Activated CD8-positive, alpha-beta T cell treated with anti-CD3 and anti-CD28 coated beads for 36 hours (primary cell): ENCODE measurements at places on chromosomes 11 and 22. TPM values are rescaled to one million over a fixed set of nuclear protein-coding genes. Genes with fewer than 3 reads are reported as not detected.

- DNase-seq = no peak
Measured at GRCh38 chr11:111878385-111878848, 548 bp downstream of the FDXACB1 start.

DNA sequence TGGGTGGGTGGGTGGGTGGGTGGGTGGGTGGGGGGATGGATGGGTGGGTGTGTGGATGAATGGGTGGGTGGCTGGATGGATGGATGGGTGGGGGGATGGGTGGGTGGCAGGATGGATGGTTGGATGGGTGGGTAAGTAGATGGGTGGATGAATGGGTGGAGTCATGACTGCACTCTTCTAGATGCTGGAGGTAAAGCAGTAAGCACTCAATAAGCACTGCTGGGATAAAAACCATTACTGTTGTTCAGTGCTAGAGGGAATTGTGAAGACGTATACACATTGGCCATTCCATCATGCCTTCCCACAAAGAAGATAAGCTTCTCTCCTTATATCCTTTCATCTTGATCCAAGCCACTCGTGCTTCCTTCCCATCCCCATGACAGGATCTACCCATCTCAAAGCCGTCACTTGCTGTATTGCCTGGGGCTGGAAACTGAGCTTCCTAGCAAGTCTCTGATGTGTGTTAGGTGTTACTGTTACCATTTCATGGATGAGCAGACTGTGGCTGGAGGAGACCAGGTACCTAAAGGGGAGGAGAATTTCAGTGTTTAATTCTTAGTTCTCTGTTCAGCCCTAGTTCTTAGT is 74.8 kb downstream of the MICAL2 start:
- no peak for DNase-seq

Gene GNB1L
- 16.2 TPM for total RNA-seq

- DNase-seq = no peak
Measured at GRCh38 chr11:18540207-18541009, 13.7 kb upstream of the TSG101 start.

- no peak for DNase-seq
Measured at GRCh38 chr11:64960719-64961118, 11.2 kb downstream of the MAJIN start.

Gene MOB2
- 14.0 TPM for total RNA-seq

DNA sequence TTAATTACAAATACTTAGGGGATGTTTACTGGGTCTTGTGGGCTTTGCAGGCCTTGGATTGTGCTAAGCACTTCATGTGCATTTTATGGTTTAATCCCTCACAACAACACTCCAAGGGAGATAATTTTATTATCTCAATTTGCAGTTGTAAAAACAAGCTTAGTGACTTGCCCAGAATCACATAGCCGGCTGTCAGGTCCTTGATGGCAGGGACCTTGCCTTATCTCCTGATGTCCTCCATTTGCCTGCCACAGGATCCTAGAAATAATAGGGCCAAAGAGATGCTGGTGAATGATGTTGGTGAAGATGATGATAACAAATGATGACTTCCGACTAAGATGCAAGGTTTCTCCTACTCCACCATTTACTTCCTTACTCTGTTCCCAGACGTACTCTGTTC is 385.4 kb downstream of the TMEM135 start:
- no peak for DNase-seq

Gene HYOU1
- total RNA-seq = 92.4 TPM

- DNase-seq = no peak
Measured at GRCh38 chr11:119324189-119324588, 7.3 kb upstream of the MCAM start.

Gene CAPN5
- 1.6 TPM for total RNA-seq

Gene GAL
- total RNA-seq = 2.2 TPM

GRCh38 chr11:118287006-118287405 is 17.5 kb upstream of the CD3E start:
- no peak for DNase-seq

GRCh38 chr11:113296447-113297205 is 17.8 kb upstream of the TTC12 start:
- no peak for DNase-seq

- DNase-seq = no peak
Measured at GRCh38 chr11:65826984-65827735, 6.6 kb upstream of the SNX32 start.

DNA sequence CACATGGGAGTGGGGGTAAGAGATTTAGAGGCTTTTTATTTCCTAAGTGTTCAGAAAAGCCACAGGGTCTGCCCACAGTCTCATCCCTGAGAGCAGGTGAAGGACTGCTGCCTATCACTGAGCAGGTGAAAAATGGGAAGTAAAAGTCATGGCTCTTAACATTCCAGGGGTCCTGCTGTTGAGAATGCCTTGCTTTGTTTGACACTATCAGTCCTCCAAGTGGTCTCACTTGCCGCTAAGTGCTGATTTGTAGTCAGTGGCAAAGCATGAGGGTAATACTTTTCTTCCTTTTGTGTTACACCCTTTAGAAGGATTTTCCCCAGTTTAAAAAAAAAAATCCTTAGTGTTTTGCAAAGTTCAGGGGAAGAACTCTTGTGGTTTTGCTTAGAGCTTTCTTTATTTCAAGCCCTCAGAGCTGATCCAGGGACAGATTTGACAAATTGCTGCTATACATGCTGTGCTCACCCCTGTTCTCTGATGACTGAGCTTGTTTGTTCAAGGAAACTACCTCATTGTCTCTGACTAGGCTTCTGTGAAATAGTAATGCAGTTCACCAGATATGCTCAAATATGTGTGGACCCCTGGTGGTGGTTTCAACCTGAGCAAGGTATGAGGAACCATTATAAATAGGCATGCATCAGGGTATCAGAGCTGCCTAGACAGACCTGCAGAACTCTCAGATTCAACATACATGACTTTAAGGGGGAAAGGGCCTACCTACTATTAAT is 141.0 kb downstream of the ARHGAP42 start:
- peak; percentile 6 for DNase-seq

Gene DRICH1
- not detected for total RNA-seq

Gene TRIOBP
- 20.7 TPM for total RNA-seq

DNA sequence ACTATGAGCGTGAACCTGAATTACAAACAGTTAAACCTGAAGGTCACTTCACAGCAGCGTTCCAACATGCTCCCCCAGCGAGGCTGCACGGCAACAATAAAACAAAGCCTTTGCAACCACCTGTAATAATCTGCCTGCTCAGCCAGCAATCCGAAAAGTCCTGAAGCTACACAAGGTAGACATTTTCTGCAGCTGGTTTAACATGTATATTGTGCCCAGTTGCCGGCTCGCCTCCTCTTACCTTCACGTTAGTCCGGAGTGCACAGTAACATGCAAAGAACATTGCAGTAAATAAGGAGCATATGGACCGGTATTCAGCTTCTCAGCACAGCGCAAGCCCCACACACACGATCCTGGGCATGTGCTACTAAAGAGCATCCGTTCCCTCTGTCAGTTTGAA is 704.3 kb downstream of the DLG2 start:
- DNase-seq = no peak

- no peak for DNase-seq
Measured at GRCh38 chr11:58316142-58316541, 42.7 kb downstream of the OR5B17 start.

DNA sequence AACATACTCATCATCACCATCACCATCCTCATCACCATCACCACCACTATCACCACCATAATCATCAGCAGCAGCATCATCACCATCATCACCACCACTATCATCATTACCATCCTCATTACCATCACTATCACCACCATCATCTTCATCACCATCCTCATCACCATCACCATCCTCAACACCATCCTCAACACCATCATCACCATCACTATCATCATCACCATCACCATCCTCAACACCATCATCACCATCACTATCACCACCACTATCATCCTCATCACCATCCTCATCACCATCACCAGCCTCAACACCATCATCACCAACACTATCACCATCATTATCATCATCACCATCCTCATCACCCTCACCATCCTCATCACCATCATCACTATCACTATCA is 16.6 kb downstream of the RTN4R start:
- no peak for DNase-seq

DNA sequence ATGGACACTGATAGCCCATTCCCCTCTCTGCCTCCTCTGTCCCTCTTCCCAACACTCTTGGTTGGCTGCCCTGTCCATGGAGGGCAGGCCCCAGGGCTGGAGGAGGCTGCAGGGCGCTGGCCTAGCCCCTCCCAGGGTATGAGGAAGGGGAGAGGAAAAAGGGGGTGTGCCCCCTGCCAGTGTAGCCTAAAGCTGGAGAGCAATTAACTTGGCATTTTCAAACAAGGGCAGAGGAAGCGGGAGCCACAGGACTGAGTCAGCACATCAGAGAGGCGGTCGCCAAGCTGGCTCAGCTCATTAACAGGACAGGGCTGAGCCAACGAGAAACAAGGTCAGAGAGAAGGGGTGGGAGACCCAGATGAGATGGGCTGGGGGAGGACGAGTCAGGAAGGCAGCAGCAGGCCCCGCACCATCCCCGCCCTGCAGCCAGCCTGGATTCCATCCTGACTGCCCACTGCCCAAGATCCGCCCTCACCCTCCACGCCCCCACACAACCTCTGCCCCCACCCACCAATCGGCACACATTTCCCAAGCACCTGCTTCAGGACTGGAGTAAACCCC is 76.3 kb downstream of the BUD13 start:
- DNase-seq = no peak

DNA sequence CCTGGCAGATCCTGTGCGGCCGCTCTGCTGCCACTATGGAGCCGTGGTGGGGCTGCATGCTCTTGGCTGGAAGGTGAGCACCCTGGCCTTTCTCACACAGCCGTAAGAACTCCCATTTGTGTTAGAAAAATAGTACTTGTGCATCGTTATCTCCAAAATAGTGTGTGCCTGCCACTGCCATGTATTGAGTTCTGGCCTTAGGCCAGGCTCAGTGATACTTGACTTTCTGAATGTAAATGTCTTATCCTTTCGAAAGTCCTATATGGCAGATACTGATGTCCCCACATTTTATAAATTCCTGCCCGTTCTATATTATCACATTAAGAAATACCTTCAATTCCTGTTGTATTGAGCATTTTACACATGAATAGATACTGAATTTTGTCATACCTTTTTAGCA is 4.4 kb upstream of the TMEM179B start:
- no peak for DNase-seq

DNA sequence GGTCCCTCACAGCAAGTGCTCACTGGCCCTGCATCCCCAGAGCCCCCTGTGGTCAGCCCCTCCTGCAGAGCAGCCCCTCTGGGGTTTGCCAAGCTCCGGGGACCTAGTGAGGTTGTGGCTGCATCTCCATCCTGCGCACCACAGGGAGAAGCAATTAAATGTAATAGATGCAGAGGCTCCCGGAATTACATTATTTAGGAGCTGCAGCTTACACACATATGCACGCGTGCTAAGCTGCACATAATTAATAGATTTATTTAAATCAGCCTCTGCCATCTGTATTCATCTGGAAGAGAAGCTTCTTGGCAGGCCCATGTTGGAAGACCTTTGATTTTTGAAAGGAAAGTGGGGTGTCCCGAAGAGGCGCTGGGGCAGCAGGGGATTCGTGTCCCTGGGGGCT is 1271.5 kb downstream of the BRD1 start:
- DNase-seq = no peak
